ENCODE measurements at places on chromosomes 3 and 15.

DNA sequence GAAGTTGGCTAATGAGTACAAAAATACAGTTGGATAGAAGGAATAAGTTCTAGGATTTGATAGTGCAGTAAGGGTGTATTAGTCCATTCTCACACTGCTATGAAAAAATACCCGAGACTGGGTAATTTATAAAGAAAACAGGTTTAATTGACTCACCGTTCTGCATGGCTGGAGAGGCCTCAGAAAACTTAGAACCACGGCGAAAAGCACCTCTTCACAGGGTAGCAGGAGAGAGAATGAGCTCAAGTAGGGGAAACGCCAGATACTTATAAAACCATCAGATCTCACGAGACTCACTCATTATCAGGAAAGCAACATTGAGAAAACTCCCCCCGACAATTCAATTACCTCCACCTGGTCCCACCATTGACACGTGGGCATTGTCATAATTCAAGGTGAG, 483.3 kb downstream of the TUSC7 start:
- DNase-seq: no peak

DNA sequence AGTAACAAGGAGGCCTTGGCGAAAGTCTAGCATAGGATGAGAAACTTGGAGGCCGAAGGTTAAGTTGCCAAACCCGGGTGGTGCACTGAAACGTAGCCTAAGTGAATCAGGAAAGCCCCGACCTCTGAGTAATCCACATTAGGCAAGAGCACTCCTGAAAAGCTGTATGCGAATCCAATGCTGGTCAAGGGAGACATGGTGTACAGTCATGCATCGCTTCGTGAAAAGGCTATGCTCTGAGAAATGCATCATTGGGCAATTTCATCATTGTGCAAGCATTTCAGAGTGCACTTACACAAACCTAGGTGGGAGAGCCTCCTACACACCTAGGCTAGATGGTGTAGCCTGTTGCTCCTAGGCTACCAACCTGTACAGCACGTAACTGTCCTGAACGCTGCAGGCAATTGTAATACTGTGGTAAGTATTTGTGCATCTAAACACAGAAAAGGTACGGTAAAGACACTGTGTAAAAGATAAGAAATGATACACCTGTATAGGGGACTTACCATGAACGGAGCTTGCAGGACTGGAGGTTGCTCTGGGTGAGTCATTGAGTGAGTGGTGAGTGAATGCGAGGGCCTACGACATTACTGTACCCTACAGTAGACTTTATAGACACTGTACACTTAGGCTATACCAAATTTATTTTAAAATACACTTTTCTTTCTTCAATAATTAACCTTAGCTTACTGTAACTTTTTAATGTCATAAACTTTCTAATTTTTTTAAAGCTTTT, 222.5 kb downstream of the SHQ1 start:
- peak; percentile 10 for DNase-seq

DNA sequence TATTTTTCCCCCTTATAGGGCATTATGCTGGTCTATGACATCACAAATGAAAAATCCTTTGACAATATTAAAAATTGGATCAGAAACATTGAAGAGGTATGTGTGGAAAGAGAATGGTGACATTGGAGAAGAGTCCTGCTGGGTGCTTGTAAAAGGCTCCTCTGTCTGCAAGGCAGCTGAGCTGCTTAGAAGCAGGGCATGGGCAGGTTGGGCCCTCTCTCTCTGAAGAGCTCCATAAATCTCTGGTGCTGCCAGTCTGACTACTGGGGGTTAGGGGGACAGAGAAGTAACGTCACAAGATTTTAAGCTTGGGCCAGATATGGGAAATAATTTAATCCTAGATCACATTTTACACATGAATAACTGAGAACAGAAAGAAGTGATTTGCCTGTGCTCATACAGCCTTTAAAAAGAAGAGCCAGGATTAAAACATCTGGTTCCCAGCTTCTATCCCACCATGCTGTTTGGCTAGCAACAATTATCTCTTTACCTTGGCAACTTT, 21.9 kb upstream of the APH1B start:
- no peak for DNase-seq

GRCh38 chr15:75578173-75578947, 755 bp downstream of the PTPN9 start:
- peak; percentile 15 for DNase-seq

GRCh38 chr3:191762323-191762960, 301.5 kb downstream of the PYDC2 start:
- no peak for DNase-seq

- DNase-seq: peak; percentile 52
Measured at GRCh38 chr3:16916840-16917239, 32.1 kb downstream of the PLCL2 start.

GRCh38 chr3:148204131-148204530, 493.6 kb upstream of the AGTR1 start:
- no peak for DNase-seq

- DNase-seq: no peak
Measured at GRCh38 chr3:11835028-11835639, 11.6 kb downstream of the TAMM41 start.

GRCh38 chr3:195106418-195106906, 164.5 kb downstream of the XXYLT1 start:
- peak; percentile 74 for DNase-seq

DNA sequence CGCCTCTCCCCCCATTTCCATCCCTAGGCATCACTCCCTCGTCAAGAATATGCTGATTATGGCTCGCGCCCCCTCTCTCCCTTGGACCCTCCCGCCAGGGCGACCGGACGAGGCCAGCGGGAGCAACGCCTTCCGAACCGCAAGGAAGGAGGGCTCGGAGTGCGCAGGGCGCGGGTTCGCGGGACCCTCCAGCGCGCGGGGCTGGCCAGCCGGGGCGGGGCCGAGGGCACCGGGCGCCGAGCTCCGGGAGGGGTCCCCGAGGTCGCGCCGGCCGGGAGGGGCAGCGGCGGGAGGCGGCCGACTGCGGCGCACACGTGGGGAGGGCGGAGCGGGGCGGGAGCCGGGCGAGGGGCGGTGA, 483 bp downstream of the EHD4 start:
- DNase-seq: no peak

DNA sequence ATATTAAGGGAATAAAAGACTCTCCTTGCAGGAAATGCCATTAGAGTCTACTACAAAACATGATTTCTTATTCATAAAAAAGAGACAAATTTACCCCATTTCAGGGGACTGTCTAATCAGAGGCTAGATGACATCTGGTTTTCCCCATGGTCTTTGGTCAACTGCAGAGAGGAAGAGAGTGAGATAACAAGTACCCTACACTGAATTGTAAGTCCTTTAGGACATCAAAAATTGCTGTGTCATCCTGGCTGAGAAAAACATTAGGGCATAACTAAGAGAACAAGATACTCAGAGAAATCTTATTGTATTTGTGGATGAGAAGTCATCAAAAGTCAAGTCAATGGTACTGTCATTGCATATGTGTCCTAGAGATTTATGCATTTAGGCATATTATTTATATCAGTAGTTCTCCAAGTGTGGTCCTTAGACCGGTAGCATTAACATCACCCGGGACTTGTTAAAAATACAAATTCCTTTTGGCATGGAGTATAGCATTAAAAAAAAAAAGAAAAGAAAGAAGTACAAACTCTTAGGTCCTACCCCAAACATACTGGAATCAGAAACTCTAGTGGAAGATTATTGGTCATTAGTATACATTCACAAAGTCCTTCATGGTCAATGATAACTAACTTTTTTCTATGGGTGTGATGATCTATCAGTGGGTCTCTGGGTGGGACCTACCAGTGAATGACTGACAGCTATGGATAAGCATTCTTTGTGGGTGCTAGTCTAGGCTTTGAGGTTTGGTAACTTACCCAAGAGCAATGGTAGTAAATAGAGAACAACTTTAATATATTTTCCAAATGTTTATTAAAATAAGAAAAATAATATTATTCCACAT, 29.0 kb upstream of the TBC1D5 start:
- no peak for DNase-seq

GRCh38 chr15:95365511-95366107, 964.9 kb upstream of the NR2F2 start:
- DNase-seq: no peak

DNA sequence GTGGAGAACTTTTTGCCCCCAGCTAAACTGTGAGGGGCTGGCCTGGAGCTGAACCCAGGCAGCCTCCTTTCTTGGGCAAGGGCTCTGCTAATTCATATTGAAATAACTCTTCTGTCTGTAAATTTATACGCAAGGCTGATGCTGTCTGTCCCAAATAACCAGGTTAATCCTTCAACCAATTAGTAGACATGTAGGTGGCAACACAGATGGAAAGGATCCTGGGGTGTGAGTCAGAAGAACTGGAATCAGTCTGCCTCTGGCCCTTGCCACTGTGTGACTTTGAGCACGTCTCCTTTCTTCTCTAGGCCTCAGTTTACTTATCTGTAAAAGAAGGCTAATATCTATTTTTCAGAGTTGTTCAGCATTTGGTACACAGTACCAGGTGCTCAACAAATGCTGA, 48.3 kb upstream of the IREB2 start:
- no peak for DNase-seq

- DNase-seq: peak; percentile 56
Measured at GRCh38 chr15:92383519-92384324, 10.0 kb upstream of the ST8SIA2 start.

DNA sequence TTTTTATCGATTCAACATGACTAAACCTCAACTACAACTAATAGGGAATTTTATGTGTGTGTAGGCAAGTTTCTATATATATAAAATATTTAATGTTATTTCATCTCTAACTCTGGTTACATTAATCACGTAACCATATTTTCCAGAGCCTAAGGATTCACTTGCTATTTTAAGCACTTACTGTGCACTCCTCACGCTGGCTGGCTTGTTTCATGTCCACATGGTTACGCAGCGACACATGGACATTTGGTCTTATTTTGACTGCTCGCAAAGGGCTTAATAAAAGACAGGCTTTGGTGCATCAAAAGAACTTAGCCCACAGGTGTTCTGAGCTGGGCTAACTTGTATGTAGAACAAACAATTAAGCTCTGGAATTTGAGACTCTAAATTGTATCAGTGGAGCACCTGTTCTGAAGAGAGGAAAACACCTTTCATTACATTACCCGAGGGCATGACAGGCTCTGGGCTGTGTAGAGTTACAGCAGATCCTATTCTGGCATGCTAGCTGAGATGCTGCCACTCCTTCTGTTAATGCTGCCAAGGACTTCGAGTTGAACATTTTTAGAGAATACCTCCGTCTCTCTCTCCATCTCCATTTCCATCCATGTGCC, 130.0 kb upstream of the NR2F2 start:
- DNase-seq: no peak

DNA sequence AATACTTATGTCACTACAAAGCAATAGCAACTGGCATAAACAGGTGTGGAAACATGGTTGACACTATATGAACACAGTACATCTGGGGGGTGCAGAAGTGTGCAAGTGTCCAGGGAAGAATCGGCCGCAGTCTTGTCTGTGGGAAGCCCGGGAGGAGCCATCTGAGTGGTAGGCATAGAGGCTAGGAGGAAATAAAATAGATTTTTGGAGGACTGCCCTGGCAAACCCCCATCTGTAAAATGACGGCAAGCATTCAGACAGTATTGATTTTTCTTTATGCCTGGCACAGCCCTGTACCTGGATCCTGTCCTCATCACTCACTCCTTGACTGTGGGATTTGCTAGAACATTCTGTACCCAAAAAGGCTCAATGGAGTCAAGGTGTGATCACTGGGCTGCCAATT, 31.3 kb downstream of the THSD4 start:
- DNase-seq: no peak

DNA sequence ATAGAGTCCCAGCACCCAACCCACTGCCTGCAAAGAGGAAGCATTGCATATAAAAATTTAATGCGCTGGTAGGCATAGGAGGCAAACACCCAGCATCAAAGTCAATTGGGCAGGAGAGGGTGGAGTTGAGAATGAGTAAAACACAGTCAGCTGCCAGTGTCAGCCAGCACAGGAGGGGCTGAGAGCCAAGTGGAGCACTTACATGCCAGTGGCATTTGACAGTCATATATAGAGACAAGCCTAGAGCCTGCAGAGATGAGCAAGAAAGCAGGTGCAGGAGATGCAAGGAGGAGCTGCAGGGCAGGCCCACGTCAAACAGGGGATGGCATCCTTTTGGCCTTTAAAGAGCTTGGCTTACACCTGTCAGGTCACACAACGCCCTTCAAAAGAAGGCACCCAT, 27.6 kb upstream of the ZFAND6 start:
- DNase-seq: peak; percentile 24

DNA sequence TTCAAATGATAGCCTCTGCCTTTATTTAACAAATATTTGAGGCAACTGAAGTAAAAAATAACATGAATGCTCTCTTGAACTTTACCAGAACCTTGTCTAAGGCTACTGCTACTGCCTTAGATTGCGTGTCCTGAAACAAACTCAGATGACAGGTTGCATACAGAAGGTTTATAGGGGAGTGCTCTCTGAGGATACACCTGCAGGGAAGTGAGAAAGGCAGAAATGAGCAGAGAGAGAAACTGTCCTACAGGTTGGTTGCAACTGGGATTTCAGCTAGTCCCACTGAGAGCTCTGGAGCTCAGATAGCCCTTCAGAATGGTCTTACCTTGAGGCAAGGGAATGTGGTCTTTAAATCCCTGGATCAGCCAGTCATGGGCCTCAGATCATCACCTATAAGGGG, 165.5 kb downstream of the IL5RA start:
- no peak for DNase-seq

- no peak for DNase-seq
Measured at GRCh38 chr15:69377216-69377970, 36.8 kb upstream of the KIF23 start.

GRCh38 chr15:84638103-84638502, 16.0 kb downstream of the WDR73 start:
- no peak for DNase-seq

GRCh38 chr15:96974761-96975160, 644.3 kb downstream of the NR2F2 start:
- no peak for DNase-seq

- DNase-seq: no peak
Measured at GRCh38 chr15:49898097-49898496, 220.9 kb downstream of the ATP8B4 start.

DNA sequence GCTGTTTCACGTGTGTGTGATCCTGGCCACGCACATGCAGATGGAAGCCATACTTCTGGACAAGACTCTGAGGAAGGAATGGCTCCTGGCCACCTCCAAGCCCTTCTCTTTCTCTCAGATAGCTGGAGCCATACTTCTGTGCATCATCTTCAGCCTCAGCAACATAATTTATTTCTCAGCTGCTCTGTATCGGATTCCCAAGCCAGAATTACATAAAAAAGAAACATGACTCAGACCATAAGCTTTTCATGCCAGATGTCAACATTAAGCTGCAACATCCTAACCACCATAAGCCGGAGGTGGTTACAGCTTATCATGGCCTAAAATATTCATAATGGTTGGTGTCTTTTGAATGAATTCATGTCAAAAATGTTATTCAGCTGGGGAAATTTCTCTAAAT, 10.6 kb upstream of the KIF23 start:
- no peak for DNase-seq

DNA sequence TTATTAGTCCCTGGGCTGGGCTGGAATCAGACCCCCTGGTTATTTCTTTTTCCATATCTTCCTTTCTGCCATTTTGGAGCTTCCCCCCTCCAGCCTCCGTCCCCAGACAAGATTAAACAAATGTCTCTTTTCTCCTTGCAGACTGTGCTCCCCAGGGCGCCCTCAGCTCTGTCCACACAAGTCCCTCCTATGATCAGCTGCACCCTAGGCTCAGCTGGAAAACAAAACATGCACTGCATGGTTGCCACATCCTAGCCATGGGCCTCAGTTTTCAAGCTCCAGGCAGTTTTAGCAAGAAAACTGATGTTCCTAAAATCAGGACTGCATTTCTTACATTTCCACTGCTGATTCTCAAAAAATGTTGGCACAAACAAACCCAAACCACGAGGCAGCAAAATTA, 23.5 kb upstream of the RFTN1 start:
- no peak for DNase-seq

- no peak for DNase-seq
Measured at GRCh38 chr15:27365456-27365855, 394.5 kb downstream of the GABRG3 start.

- DNase-seq: peak; percentile 44
Measured at GRCh38 chr3:354432-354831, 157.9 kb downstream of the CHL1 start.

All from activated CD8-positive, alpha-beta T cell treated with anti-CD3 and anti-CD28 coated beads for 36 hours (primary cell).